ENCODE measurements at places on chromosomes 11 and 22.

DNA sequence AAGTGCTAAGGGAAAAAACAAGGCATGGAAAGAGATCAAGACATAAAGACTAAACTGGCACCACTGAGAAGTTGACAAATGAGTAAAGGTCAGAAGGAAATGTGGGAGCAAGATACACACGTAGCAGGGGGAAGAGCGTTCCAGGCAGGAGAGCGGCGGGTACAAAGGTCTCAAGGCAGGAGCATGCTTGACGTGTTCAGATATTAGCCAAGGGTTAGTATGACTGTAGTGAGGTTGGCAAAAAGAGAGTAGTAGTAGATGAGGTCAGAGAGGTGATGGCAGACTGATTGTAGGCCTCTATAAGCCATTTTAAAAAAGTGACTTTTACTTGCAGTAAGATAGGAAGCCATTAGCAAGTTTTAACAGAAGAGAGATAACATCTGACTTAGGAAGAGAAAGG, 9.9 kb downstream of the SYT9 start:
- DNase-seq, result no peak

DNA sequence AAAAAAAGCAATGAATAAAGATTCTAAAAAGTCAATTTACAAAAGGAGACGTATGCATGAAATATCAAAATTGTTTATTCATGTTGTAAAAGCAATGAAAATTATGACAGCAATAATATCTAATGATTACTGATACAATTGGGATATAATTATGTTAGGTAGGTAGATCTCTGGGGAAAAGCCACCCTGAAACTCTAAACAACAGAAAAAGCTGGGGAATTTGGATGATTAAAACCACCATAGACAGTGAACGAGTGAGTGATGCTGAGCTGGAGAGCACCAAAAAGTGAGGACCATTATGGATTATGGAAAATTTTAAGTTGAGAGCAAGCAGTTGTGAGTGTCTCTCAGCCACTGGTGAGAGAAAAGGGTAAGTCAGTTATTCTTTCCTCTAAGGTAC, at the start of gene OR10G8:
Gene OR10G8 (plus strand): TSS at position 301 of the 400 bp plus-strand sequence. CDS start 2,825 bp downstream, outside the sequence.
- no peak for DNase-seq

GRCh38 chr22:48703265-48703941, 1124.3 kb downstream of the BRD1 start:
- no peak for DNase-seq

GRCh38 chr11:74485868-74486267, 7.7 kb downstream of the LIPT2 start:
- DNase-seq, result no peak

GRCh38 chr11:7858006-7858405, 61.3 kb upstream of the OR5P2 start:
- DNase-seq, result no peak

DNA sequence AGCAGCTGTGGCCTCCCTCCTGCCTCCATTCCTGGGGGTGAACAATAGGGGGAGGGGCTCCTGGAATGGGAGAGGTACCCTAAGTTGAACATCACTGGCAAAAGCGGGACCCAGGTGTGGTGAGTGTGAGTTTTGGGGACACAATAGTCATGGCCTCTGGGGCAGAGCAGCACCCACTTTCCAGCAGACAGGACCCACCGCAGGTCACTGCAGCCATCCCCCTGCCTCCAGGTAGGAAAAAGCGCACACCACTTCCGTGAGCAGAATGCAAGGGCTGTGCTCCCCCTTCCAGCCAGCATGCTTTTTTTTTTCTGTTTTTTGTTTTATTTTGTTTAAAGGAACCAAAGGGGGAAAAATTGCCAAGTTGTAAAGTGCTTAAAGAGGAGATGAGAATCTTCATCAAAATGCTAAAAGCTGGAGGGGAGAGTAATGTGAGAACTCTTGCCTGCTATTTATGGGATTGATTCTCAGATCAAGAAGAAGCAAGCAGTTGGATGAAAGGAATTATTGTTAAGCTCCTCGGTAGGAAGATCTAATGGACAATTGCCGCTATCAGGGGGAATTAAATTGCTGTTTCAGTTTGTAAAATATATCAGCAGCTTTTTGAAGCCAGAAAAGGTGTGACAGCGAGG, 152.9 kb downstream of the FEZ1 start:
- no peak for DNase-seq

GRCh38 chr11:74592063-74592440, 330 bp upstream of the POLD3 start:
- DNase-seq, result no peak

GRCh38 chr11:73797457-73797856, 9.8 kb downstream of the MRPL48 start:
- no peak for DNase-seq

DNA sequence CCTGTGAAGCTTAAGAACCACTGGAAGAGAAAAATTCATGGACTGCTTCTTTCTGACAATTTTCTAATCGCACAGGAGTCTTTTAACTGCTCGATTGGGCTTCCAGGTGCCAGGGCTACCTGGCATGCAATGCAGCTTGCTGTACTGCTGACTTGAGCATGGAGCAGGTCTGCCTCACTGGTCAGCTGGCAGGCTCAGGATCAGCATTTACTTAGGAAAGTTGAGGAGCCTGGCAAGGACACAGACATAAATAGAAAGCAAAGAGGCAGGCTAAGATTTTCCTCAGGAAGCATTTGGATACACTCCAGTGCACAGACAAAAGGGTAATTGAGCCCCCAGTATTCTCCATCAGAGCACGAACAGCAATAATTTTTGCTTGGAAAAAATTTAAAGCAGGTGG, 163.5 kb downstream of the CSNK2A3 start:
- DNase-seq, result no peak

DNA sequence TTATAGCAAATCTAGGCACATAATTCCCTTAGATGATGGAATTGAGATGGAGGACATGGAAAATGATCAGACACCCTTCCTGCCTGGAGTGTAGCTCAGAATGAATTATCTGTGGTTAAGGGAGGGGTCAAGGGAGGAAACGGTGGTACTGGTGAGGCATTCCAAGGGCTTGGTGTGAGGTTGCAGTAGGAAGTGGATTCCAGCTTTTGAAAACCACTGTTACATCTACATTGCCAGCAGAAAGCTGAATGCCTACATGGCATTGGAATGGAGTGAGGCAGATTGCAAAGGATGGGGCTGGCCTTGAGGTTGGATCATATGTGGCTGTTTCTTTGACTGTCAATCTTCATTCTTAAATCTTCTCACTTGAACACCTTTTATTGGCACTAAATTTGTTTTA, 684.4 kb downstream of the NTM start:
- DNase-seq, result no peak
